Activated CD8-positive, alpha-beta memory T cell treated with anti-CD3 and anti-CD28 coated beads, Interleukin-2, amount 50 U/mL, for 4 hours (primary cell): ENCODE measurements at places on chromosomes 11 and 22.

GRCh38 chr11:10503777-10504480 lies 37.1 kb downstream of the RNF141 start:
- DNase-seq = no peak

DNA sequence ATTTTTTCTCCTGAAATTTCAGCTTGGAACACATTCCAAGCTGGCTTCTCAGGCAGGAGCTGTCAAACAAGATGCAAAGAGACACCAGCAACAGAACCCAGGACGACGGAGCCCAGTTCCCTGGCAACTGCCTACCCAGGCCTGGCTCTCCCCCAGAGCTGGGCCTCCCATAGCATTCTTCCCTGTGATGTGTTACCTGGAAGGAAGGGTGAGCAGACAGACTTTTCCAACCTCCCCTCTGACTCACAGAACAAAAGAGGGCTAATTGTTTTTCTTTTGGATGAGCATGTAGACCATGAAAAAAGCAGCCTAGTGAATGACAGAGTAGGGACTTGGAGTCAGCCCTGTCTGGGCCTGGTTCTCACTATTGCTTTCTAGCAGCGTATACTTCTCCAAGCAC lies 55.3 kb upstream of the BMAL1 start:
- no peak for DNase-seq

DNA sequence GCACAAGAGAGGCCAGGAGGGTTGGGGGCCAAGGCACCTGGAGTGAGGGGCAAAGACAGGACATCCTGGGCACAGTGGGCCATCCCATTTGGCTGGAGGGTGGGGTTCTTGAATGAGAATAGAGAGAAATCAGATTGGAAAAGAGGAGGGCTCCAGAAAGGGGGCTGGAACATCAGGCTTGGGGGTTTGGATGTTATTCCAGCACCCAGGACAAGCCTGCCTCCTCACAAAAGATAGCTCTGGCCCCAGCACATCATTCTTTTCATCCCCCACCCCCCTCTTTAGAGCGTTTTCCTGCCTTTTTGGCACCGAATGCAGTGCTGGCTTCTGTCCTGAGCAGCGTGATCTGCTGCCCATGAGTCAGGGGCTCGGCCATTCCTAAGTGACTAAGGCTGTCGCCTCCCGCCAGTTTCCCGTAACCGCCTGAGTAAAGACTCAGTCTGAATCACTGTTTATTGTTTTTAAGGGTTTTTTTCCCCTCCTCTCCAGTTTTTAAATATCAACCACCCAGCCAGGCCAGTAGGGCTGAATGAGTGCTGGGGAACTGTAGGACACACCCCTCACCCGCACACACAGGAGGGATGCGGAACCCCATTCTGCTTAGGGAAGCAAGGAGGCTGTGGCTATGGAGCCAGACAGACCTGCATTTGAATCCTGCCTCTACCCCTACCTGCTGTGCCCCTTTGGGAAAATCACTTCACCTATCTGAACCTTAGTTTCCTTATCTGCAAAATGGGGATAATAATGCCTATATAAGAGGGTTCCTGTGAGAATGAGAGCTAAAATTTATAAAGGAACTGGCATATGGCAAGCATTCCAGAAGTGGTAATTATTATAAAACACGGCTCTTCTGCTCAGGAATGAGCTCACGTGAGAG lies 32.4 kb upstream of the NAV2 start:
- DNase-seq = no peak

- no peak for DNase-seq
Observed at GRCh38 chr11:1054143-1055108, 17.9 kb upstream of the MUC6 start.

DNA sequence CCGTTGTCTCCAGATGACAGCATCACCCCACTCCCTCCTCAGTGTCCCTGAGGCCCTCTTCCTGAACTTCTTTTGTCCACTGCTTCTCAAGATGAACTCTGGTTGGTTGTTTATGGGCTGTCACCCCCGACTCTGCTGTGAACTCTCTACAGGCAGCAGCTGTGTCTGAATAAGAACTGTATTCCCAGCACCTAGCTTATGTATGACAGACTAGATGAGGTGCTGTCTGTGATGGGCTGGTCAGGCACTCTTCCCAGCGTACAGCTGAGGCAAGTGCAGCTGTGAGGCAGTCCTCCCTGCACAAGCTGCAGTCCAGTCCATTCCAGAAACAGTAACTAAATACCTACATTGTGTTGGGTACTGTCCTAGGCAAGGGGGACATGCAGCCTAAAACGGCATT lies 111.4 kb upstream of the PITPNB start:
- DNase-seq = no peak

- no peak for DNase-seq
Observed at GRCh38 chr11:33320814-33321330, 63.7 kb downstream of the HIPK3 start.

DNA sequence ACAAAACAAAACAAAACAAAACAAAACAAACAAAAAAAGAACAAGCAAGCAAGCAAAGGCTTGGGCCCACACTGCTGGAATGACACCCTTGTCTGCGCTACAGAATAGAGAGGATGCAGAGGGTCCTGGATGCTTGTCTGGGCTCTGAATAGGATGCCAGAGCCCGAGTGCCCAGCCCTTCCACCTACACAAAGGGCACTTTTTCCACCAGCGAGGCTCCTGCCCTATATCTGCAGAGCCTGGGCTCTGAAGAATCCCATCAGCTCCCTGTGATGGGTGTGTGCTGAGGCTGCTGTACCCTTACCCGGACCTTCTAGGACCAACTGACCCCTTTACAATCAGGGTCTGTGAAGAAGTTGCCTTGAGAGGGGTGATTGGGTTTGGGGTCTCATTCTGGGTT lies 221.2 kb downstream of the DSCAML1 start:
- DNase-seq = no peak

GRCh38 chr22:35407362-35407761 lies 7.4 kb downstream of the MCM5 start:
- no peak for DNase-seq

- no peak for DNase-seq
Observed at GRCh38 chr11:123388640-123389039, 41.4 kb upstream of the GRAMD1B start.

DNA sequence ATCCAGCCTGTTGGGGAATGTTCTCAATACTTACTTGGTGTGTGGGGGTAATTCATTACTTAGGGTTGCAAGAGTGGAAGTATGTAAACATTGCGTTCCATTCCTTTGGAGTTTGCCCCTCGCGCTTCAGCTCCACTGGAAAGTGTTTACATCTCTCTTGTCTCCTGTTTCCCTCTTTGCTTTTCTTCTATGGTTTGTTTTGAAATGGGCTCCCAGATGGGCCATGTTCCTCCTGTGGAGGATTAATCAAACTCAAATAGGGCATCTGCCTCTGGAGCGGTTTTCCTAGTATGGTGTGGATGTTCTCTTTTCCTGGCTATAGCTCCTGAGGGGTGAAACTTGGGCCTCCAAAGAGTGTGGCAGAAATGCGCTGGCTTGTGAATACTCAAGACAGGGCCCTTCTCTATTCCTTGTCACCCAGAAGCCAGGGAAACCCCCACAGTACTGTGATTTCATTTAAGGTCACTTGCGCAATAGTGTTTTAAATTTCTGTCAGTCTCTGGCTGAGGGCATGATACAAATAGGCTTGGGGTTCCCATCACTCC lies 51.9 kb downstream of the CD44 start:
- DNase-seq = no peak

DNA sequence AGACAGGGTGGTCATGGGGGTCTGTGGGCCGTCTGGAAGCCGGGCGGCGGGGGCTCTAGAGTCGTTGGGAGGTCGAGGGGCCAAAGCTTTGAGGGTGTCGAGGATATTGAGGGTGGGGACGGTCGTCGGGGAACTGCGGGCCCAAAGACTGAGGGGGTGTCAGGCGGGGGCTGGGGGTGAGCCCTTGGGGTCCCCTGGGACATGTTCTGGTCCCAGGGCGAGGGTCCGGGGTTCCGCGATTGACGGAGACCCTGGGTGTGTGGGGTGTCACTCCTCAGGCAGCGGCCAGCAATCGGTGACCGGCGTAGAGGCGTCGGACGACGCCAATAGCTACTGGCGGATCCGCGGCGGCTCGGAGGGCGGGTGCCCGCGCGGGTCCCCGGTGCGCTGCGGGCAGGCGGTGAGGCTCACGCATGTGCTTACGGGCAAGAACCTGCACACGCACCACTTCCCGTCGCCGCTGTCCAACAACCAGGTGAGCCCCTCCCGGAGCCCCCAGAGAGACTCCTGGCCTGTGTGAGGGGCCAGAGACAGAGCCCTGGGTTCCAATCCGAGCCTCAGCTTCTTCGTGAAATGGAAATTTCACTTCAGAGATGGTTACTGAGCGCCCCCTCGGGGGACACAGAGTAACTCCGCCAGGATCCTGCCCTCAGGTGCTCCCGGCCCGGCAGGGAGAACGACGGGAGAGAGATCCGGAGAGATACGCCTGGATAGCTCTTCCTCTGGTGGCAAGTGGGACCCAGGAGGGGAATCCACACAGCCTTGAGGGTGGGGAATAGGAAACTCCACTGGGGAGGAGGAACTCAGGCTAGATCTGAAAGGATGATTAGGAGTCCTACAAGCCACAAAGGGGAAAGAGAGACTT lies 714 bp downstream of the SDF2L1 start:
- DNase-seq = peak; percentile 65

GRCh38 chr11:37026326-37026725 lies 428.3 kb upstream of the RAG2 start:
- DNase-seq = no peak

DNA sequence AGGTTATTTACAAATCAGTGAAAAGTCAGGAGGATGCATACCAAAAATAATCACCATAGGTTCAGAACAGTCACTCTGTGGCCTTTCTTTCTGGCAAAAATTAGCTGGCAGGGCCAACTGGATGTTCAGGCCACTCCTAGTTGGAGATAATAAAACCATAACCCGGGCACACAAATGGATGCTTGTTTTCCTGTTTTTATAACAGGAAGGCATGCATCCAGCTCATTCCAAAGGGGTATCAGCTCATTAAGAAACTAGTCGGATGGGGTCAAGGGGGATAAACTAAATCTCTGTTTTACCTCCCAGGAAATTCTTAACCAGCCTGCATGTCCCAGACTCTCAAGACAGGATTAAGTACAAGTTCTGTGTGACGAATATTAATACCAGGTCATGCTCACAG lies 81.0 kb downstream of the FBXO7 start:
- no peak for DNase-seq

DNA sequence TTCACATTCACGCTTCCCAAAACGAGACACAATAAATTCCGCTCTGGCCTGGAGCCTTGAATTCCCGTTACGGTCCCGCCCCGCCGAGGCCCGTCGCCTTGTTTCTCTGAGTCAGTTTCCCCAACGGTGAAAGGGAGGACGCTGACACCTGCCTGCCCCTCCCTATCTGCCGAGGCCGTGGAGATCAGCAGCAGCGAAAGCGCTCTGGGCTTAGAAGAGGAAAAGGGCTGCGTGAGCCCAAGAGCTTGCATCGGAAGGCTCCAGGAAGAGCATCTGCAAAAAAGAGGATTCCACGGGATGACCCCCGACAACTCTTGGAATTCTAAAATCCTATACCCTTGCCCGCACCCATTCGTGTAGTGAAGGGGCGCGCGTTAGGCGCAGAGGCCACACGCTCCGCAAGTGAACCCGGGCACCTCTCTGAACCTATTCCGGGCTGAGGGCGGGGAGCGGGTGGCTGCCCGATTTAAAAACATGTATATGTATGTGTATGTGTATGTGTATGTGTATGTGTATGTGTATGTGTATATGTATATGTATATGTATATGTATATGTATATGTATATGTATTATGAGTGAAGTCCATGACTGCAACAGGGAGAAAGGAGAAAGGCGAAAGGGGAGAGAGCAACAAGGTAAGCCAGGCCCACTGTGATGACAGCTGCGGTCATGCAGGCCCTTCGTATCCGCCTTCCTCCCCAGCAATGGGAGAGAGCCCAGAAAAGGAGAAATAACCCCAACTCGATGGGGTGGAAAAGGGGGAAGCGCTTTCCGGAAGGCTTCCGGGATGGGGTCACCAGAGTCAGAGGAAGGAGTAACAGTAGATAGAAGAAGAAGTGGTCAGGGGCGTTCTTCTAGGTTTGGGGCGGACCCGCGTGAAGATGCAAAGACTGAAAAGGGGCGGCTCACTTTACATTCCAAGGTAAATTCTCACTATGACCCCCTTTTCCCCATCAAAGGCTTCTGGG lies 948 bp upstream of the MRTFA start:
- peak; percentile 59 for DNase-seq

DNA sequence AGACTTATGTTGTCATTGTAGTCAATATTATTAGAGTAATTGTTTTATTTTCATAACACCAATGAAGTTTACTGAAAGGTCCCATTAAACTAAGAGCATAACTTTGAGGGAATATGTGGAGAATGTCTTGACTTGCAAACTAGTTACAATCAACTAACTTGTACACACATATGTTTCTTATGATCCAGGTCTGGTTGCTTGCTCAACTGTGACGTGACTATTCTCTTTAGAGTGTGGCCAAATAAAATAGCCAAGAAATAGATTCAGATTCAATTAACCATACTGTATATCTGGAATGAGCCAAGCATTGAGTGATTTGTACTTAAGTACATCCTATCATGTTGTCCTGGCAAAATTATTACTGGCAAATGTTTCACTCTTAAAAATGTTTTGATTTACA lies 101.7 kb downstream of the METTL15 start:
- DNase-seq = no peak

GRCh38 chr11:86715611-86716010 lies 43.2 kb upstream of the ME3 start:
- no peak for DNase-seq

GRCh38 chr11:121154486-121155314 lies 53.7 kb downstream of the TECTA start:
- no peak for DNase-seq

DNA sequence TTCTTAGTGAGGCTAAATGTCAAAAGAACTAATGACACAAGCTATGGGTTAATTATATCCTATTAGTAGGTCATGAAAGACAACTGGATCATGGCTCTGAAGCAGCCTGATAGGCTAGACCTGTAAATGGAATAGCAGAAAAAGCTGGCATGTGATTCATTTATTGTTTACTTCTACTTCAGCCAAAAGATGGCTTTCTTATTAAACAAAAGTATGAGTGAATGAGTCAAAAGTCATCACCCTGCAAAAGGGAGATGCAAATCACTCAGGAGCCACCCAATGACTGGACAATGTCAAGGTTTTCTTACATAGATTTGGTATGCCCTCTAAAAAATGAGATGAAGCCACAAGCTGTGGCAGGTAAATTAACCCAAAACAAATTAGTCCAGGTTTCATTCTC lies 138.0 kb downstream of the TRPC6 start:
- no peak for DNase-seq

DNA sequence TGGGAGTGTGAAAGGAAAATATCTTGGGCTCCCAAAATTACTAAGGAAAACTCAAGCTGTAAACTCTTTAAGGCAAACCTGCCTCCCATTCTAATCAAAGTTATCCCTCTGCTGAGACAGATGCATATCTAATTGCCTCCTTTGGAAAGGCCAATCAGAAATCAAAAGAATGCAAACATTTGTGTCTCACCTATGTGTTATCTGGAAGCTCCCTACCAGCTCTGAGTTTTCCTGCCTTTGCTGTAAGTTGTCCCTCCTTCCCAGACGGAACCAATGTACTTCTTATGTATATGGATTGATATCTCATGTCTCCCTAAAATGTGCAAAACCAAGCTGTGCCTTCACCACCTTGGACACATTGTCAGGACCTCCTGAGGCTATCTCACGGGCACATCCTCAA lies 95.8 kb downstream of the AASDHPPT start:
- DNase-seq = no peak

GRCh38 chr11:112538534-112539280 lies 278.0 kb upstream of the PLET1 start:
- DNase-seq = no peak
